ENCODE measurements at places on chromosomes 4 and X. TPM values are rescaled to one million over a fixed set of nuclear protein-coding genes. Genes with fewer than 3 reads are reported as not detected.

IGBP1 gene
- total RNA-seq: 38.3 TPM

PPP1R2C gene
- not detected for total RNA-seq

UGT2B15 gene
- total RNA-seq: not detected

RASGEF1B gene
- 1.9 TPM for total RNA-seq

GC gene
- total RNA-seq: not detected

DNA sequence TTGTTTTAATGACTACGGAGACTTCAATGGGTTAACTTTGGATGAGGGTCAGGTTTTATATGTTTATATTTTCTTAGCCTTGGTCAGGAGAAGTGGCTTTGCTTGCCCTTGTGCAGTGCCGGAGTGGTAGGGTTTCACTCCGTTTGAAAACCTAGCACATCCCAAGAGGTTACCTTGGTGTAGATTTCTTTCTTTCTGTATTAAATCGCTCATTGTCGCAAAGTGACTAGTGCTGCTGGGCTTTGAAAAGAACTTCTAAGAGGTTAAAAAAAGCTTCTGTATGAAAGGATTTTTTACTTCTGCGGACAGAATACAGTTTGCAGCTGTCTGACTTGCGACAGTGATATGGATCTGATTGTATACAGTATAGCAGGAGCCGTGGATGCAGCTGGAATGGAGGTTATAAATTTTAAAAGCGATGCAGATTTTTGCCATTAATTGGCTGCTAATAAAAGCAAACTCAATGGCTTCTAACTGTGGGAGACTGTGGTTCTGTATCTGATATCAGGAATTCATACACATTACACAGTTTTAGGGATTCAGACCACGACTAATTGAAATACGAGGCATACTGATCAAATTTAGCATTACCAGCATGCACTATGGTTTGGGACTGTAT lies 340.9 kb upstream of the PITX2 start:
- no peak for DNase-seq

GRCh38 chrX:40108959-40109287 lies 11.2 kb upstream of the BCOR start:
- no peak for DNase-seq

DNA sequence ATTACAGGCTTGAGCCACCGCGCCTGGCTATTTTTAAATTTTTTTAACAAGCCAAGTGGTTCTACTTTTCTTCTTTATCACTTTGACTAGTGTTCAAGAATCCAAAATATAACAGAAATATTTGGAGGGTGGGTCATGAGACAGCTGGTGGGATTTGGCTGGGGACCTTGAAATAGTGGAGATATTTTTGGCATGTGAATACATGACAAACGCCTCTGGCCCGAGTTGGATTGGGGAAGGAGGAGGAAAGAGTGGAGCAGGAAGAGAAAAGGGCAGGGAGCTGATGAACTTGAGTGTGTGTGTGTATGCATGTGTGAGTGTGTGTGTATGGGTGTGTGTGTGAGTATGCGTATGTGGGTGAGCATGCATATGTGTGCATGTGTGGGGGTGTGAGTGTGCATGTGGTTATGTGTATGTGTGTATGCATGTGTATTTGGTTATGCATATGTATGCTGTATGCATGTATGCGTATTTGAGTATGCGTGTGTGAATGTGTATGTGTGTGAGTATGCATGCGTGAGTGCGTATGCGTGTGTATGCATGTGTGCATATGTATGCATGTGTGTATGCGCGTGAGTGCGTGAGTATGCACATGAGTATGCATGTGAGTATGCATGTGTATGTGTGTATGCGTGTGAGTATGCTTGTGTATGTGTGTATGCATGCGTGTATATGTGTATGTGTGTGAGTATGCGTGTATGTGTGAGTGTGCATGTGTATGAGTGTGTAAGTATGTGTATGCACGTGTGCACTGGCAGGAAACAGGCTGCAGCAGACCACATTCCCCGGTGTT lies 49.6 kb downstream of the JADE1 start:
- no peak for DNase-seq

GRCh38 chrX:13894888-13895565 lies 78.1 kb upstream of the GPM6B start:
- DNase-seq: no peak

DNA sequence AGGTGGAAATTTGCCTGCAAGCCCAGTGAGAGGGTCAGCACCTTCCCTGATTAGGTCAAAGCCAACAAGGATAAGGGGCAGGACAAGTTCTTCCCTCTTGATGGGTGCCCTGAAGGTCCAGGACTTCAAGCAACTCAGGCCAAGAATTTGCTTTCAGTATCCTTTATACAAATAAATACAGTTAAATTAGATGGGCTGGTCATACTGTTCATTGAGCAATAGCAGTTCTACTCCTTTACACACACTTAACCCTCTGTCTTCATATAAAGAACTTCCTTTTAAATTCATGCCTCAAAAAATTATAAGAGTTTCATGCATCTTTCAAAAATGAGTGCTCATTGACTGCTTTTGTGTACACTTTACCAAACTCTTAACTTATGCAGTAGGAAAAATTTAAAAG lies 392.0 kb downstream of the SPRY1 start:
- no peak for DNase-seq

DNA sequence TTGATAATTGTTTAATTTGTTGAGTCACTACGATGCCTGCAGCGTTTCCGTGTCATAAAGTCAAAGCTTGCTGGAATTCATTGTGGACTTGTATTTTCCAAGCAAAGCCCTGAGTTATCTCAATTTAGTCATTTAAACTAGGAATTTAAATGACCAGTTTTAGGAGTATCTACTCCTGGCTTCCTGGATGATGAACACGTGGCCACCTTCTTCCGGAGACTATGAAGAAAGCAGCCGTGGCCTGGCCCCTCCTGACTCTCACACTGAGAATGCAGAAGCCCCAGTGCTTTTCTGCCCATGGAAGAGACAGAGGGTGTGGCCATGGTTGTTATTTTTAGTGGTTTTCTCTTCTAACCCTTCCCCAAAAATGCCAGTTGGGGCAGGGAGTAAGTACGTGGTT lies 250.7 kb upstream of the GATB start:
- no peak for DNase-seq

- no peak for DNase-seq
These were observed 85.7 kb downstream of the DIAPH2 start for GRCh38 chrX:96770315-96770714.

GRCh38 chrX:35380808-35381700 lies 417.1 kb upstream of the MAGEB16 start:
- DNase-seq: no peak

- DNase-seq: no peak
These were observed 50.4 kb upstream of the FGF16 start for GRCh38 chrX:77396781-77397180.

- DNase-seq: no peak
These were observed 134.2 kb downstream of the EIF4E start for GRCh38 chr4:98794565-98795205.

DNA sequence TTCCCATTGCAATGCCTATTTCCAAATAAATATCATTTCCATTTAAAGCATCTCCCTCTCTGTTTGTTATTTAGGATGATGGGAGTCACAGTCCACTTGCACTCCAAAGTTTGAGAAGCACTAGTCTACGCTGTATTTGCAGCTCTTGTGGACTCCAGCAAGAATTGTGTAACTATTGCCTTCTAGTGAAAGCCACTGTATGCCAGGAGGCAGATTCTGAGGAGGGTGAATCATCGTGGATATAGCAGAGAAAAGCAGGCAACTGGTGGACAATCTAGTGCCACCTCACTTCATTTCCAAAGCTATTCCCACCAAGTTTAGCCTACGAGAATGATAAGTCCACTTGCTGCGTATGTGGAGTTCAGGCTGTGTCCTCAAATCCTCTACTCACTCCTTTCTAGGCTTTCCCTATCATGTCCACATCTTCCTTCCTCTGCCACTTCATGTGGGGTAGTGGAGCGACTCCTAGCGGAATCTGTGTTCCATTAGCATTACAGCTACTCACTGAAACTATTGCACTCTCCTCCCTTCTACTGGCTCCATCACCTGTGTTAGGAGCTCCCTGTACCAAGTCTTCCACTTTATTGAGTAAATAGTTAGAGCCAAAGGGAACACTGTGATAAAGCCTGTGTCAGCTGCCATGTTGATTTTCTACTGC lies 501.8 kb upstream of the GALNT7 start:
- no peak for DNase-seq

- no peak for DNase-seq
These were observed 20.1 kb upstream of the IL3RA start for GRCh38 chrX:1316527-1316926.

All from neural crest cell (in vitro differentiated cells).